ENCODE measurements at places on chromosomes 1 and 21.
A peak's percentile ranks its signal among the peaks of the same experiment; 100 is the strongest.

DNA sequence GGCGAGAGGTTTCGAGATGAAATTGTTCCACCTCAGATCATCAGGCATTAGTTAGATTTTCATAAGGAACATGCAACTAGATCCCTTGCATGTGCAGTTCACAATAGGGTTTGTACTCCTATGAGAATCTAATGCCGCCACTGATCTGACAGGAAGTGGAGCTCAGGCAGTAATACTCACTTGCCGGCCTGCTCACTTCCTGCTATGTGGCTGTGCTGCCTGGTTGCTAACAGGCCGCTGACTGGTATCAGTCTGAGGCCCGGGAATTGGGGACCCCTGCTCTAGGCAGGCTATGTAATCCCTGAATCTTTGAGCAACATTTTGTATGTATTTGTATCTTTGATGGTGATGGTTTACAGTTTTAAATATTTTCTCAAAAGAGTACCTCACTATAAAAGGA, 32.5 kb downstream of the XKR8 start:
- no peak for DNase-seq

- no peak for DNase-seq
Observed at GRCh38 chr21:42353623-42354022, 2.8 kb upstream of the TFF2 start.

DNA sequence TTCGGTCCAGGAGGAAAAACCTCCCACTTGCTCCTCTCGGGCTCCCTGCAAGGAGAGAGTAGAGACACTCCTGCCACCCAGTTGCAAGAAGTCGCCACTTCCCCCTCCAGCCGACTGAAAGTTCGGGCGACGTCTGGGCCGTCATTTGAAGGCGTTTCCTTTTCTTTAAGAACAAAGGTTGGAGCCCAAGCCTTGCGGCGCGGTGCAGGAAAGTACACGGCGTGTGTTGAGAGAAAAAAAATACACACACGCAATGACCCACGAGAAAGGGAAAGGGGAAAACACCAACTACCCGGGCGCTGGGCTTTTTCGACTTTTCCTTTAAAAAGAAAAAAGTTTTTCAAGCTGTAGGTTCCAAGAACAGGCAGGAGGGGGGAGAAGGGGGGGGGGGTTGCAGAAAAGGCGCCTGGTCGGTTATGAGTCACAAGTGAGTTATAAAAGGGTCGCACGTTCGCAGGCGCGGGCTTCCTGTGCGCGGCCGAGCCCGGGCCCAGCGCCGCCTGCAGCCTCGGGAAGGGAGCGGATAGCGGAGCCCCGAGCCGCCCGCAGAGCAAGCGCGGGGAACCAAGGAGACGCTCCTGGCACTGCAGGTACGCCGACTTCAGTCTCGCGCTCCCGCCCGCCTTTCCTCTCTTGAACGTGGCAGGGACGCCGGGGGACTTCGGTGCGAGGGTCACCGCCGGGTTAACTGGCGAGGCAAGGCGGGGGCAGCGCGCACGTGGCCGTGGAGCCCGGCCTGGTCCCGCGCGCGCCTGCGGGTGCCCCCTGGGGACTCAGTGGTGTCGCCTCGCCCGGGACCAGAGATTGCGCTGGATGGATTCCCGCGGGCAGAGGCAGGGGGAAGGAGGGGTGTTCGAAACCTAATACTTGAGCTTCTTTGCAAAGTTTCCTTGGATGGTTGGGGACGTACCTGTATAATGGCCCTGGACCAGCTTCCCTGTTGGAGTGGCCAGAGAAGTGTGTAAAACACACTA, 45.3 kb downstream of the MRPL39 start:
- DNase-seq: no peak

GRCh38 chr1:230109895-230110667, 43.0 kb downstream of the GALNT2 start:
- no peak for DNase-seq

- DNase-seq: no peak
Observed at GRCh38 chr1:202045705-202046104, 35.3 kb downstream of the ELF3 start.

GRCh38 chr1:8905582-8906191, 27.2 kb upstream of the ENO1 start:
- no peak for DNase-seq

- peak; percentile 39 for DNase-seq
Observed at GRCh38 chr1:32094746-32095521, 12.9 kb upstream of the KPNA6 start.

DNA sequence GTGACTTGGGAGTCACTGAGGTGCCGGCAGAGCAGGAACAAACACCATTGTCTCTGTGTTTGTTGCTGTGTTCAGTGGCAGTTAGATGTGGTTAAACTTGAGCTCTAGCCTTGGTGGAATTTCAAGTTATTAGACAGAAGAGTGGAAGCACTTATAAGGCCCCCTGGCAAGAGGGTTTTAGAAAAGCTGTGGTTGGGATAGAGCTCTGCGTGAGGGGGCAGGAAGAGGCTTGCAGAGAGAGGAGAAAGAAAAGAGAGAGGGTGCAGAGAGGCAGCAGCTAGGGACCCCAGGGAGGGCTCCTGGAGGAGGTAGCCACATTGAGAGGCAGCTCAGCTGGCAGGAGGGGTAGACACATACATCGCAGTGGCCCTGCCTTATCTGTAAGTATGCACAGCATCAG, 128.2 kb downstream of the GALNT2 start:
- DNase-seq: no peak

DNA sequence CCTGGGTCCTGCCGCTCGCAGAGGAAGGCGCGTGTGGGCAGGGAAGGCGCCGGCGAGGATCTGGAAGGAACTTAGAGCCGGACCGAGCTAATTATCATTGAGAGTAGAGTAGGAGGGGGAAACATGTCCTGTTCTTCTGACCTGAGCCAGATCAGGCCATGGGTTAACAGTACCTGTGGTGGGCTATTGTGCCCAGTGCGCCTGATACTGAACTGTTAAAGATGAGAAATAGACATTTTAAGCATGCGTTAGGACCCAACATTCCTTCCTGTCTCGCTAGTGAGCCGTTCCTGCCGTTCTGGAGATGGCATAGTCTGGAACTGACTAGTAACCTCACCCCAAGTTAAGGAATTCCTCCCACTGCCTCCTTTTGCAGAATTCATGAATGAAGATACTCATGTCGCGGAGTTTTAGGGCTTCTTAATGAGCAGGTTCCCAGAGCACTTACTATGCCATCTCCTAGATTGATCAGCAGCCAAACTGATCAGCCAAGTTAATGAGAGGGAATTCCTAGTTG, 870 bp downstream of the STRIP1 start:
- DNase-seq: no peak

DNA sequence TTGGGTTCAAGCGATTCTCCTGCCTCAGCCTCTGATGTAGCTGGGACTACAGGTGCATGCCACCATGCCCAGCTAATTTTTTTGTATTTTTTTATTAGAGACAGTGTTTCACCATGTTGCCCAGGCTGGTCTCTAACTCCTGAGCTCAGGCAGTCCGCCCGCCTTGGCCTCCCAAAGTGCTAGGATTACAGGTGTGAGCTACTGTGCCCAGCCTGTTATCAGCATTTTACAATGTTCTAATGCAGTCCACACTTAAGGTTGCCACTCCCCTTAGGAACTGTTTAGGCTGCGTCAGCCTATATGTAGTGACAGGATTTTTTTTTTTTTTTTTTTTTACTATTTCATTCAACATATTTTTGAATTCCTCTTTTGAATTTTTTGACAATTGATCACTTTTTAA, 30.2 kb downstream of the AGPAT3 start:
- DNase-seq: no peak

DNA sequence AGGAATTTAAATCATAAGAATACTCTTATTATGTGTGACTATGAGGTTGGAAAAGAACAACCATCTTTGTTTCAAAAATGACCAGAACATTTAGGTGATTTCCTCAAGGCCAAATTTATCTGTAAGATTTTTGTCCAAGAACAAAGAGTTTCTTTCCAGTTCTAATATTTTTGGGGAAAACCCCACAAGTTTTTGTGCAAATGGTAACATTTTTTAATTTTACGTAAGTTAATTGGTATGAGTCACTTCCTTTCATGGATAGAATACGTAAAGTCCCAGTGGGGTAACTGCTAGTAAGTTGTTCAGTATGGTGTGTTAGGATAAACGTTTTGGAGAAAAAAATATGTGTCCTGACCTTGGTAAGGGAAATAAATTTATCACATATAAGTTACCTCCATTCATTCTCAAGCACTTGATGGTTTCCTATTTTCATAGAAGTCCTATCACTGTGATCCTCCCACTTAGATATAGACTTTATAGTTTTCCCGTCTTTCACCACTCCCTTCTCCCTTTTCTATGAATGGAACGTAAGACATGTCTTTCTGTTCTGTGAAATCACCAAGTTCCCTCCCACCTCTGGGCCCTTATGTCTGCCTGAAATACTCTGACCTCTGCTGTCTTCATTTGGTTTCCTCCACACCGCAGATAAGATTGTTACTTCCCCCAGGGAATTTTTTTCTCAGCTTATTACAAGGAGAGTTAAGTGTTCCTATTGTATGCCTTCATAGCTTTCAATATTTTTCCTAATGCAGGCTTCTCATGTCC, 34.9 kb upstream of the TSNAX start:
- DNase-seq: peak; percentile 42

DNA sequence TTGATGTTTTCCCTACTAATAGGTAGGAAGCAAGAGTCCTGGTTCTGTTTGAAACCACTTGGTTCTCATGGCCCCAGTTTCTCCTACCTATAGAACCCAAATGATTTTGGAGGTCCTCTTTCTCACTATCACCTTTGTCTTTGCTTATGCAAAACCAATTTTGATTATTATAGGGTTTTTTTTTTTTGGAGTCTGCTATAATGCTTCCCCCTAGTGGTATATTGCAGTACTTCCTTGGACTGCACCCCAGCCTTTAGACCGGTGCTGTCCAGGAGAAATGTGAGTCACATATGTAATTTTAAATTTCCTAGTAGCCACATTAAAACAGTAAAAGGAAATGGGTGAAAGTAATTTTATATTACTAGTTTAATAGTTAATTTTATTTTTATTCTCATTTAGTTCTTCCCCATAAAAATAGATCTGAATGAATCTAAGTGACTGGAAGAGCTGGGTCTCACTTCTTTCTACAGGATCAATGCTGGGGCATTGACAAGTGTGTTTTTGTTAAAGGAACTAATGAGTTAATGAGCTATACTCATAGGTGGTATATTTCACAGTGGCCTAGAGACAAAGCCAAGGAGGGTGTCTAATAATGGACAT, 10.6 kb downstream of the FCMR start:
- peak; percentile 91 for DNase-seq

- DNase-seq: no peak
Observed at GRCh38 chr1:8118031-8118451, 91.9 kb upstream of the ERRFI1 start.

GRCh38 chr1:15220024-15220392, 27.0 kb upstream of the FHAD1 start:
- no peak for DNase-seq

- DNase-seq: no peak
Observed at GRCh38 chr1:59580257-59580656, 234.5 kb upstream of the HOOK1 start.

GRCh38 chr1:163436140-163436812, 114.5 kb downstream of the NUF2 start:
- DNase-seq: no peak

GRCh38 chr1:2288311-2288710, 60.2 kb downstream of the SKI start:
- DNase-seq: no peak

DNA sequence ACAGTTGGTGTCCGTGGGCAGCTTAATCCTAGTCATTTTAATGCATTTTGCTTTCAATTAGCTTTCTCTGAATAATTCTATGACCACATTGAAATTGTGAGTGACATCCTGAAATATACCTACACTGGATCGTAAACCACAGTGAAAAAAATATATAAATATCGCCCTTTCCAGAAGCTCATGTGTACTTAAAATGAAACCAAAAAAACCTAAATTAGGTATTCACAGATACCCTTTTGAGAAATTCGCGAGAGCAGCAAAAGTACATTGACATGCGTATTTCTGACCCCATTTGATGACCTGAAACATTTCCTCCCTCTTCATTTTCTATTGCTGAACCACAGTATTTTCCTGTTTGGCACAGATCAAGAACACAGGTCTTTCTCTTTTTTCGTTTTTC, 253.8 kb downstream of the LTN1 start:
- no peak for DNase-seq

DNA sequence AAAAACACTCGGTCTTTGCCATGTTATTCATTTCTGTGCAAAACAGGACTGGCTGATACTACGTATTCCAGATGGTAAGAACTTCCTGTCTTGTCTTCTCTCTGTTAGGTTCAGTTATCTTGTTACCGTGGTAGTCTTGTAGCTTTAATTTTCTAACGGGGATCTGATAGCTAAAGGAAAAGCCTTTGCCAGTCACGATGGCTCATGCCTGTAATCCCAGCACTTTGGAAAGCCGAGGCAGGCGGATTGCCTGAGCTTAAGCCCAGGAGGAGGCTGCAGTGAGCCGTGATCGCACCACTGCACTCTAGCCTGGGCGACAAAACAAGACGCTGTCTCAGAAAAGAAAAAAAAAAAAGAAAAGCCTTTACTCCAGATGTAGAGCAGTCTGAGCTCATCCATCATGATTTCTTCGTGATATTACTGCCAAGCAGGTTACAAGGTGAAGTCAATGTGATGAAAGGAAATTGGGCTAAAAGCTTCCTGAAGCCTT, 11.1 kb upstream of the MSTO1 start:
- no peak for DNase-seq

GRCh38 chr1:36909946-36910725, 124.2 kb downstream of the GRIK3 start:
- DNase-seq: no peak

DNA sequence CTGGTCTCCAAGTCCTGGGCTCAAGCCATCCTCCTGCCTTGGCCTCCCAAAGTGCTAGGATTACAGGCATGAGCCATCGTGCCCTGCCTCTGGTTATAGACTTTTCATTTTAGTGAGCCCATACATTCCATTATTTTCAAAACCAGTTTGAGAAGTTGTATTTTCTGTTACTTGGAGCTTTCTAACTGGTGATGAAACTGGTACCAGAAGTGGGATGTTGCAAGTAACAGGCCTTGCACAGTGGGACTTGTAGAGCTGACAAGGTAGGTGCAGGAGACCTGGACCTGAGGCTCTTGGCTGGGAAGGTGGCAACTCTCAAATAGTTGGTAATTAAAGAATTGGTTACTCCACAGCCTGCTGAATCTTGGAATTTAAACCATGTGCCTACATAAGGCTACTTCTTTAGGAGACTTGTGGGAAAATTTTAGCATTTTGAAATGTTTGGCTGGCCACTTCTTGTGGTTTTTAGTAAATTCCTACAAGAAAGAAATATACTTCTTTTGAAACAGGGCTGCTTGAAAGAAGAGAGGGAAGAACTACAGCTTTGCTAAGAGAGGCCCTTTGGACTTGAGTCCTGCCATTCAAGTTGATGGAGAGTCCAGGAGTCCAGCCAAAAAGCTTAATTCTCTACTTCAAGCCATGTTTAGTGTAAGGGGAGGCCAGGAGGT, 9.8 kb upstream of the ALPL start:
- no peak for DNase-seq

GRCh38 chr1:233038581-233038980, 88.2 kb downstream of the NTPCR start:
- DNase-seq: no peak
